ENCODE measurements at places on chromosomes 7 and 10. TPM values are rescaled to one million over a fixed set of nuclear protein-coding genes. Genes with fewer than 3 reads are reported as not detected.

Gene GALNT17
- total RNA-seq: not detected

Gene FBXL13
- total RNA-seq: 1.3 TPM

Gene CCL26
- not detected for total RNA-seq

Gene SLC26A5
- 0.14 TPM for total RNA-seq

Gene CD36
- total RNA-seq: under 0.01 TPM

Gene SPDYE11
- total RNA-seq: not detected

Gene VSTM4
- 0.27 TPM for total RNA-seq

Gene ANXA8
- not detected for total RNA-seq

Gene ZNF425
- total RNA-seq: 1.0 TPM

Gene RPEL1
- total RNA-seq: 0.27 TPM

Gene DYNC1I1
- 4.0 TPM for total RNA-seq

Gene HYAL4
- not detected for total RNA-seq

Gene RNLS
- total RNA-seq: 3.2 TPM

Gene PNLIP
- not detected for total RNA-seq

Gene HKDC1
- total RNA-seq: 0.93 TPM

Gene ASB15
- not detected for total RNA-seq

Gene AGBL3
- 2.9 TPM for total RNA-seq

Gene SH2D4B
- total RNA-seq: under 0.01 TPM

Gene SFTPA1
- not detected for total RNA-seq

Gene CYP2C19
- not detected for total RNA-seq

Measured in thoracic aorta endothelial cell (primary cell).